Dermis blood vessel endothelial cell (primary cell): ENCODE measurements at places on chromosomes 3 and 15. TPM values are rescaled to one million over a fixed set of nuclear protein-coding genes. Genes with fewer than 3 reads are reported as not detected.

The CYP1A2 gene
- not detected in 2 replicates for total RNA-seq

GRCh38 chr3:103393395-103394186 lies 958.8 kb downstream of the ZPLD1 start:
- DNase-seq = no peak

DNA sequence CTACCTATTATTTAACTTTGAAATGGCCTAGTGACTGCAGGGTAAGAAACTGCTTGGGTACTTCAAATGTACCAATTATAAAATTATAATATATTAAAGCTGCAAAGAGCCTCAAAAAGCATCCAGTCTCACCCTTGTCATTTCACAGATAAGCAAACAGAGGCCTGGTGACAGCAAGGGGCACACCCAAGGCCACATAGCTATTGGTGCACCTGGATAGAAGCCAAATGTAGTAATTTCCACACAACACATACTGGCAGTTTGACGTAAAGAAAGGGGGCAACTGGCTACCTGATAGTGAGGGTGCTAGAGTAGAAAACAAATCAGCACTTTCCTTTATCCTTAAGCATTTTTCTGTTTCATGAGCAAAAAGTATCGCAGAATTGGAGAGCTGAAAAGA lies 51.1 kb downstream of the IFT57 start:
- DNase-seq = no peak

The GTPBP8 gene
- 48.6 and 49.0 TPM in 2 replicates for total RNA-seq

DNA sequence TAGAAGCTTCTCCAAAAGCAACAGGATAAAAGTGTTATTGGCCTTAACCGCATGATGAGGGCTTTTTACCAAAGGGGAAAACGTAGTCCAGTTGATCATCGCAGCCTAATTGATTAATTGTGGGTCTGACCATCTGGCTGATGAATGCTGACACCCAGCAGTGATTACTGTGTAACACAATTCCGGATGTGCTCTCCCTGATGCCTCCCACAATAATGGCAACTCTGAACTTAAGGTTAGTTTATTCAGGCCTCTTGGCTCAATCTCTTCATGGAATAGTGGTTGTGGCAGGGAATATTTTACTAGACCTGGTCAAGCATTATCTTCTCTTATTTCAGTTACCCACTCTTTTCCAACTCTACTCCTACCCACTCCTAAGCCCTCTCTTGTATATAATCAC lies 332.9 kb downstream of the TIGIT start:
- no peak for DNase-seq
